ENCODE measurements at places on chromosomes 7 and 10. TPM values are rescaled to one million over a fixed set of nuclear protein-coding genes. Genes with fewer than 3 reads are reported as not detected.

GRCh38 chr7:36809086-36809485, 84.8 kb upstream of the AOAH start:
- H3K4me1 ChIP-seq, result no peaks in the 10 kb centered on the region
- no peaks in the 10 kb centered on the region for H3K27me3 ChIP-seq
- no peak for DNase-seq
- H3K4me3 ChIP-seq, result no peak overlapping the region
- no peaks in the 10 kb centered on the region for H3K36me3 ChIP-seq
- H3K27ac ChIP-seq, result no peak overlapping the region

DNA sequence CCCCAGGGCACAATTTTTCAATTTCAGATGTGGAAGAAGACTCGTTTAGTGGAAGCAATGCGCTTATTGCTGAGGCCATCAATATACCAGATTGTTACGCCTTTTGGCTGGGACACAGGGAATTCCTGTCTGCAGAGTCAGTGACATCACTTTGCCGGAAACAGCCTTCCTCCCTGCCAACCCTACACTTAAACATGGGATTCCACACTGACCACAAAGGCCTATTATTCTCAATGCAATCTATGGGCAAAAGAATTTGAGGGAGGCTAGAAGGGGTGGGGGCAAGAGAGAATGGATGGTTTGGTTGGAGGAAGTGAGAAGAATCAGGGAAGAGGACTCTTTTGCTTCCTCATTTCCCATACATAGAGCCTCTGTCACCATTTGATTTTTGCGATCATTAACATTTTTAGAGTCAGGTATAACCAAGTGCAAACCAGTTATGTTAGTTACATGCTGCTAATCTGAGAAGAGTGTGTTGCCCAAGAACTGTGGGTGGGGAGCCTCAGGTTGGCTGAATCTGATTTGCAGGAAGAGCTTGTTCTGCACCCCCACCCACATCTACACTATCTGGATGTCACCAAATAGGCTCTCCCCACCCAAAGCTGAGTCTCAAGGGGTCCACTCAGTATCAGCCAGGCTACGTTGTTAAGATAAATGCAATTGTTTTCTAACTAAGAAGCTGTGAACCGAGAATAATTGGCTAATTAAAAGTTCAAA, 58.2 kb downstream of the ENTPD1 start:
- H3K36me3 ChIP-seq, result no peaks in the 10 kb centered on the region
- H3K27me3 ChIP-seq, result no peaks in the 10 kb centered on the region
- H3K4me1 ChIP-seq, result no peaks in the 10 kb centered on the region
- peak; percentile 22 for DNase-seq
- H3K27ac ChIP-seq, result peak overlapping the region; percentile 15

DNA sequence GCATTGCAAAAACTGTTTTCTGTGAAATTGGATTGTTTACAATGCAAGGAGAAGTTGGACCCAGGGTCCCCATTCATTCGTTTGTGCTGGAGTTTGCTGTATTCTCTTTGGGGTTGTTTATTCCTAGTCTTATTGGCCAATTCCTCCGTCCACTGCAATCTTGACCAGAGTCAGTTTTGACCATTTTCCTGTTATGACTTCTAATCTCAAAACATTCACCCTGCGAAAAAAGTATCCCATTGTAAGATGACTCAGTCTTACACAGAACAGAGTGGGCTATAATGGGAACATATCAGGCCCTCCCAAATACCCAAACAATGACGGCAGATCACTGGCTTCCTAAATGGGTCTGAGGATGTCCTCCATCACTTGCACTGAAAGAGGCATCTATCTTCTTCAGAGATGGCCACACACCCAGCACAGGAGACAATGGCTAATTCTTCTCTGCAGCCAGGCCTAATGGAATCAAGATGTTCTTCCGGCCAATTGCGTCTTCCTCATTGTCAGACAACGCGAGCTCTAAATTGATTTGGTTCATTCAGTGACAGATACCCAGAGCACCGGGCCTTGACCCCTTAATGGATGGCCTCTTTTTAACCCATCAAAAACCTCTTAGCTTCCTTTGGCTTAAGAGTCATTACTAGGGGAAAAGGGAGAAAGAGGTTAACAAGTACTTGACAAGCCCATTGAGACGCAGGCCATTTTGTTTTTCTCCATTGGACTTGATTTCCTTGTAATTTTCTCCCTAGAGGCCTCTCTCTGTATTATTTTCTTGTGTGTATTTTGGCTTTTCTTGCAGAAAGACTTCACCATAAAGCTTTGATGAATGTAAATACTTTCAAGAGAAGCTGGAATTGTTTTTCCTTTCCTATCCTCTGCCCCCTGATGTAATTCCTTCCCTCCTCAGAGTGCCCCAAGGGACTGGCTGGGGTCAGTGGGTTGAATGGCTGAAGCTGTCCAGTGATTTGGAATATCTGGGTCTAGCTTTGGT, 129.6 kb downstream of the PRPF18 start:
- H3K27me3 ChIP-seq, result no peaks in the 10 kb centered on the region
- H3K4me1 ChIP-seq, result no peaks in the 10 kb centered on the region
- H3K36me3 ChIP-seq, result no peaks in the 10 kb centered on the region
- no peak overlapping the region for H3K4me3 ChIP-seq

- H3K27me3 ChIP-seq, result no peaks in the 10 kb centered on the region
- H3K4me1 ChIP-seq, result no peaks in the 10 kb centered on the region
- no peak for DNase-seq
- H3K4me3 ChIP-seq, result no peak overlapping the region
These were observed 111.5 kb upstream of the RAB18 start for GRCh38 chr10:27392606-27393005.

DNA sequence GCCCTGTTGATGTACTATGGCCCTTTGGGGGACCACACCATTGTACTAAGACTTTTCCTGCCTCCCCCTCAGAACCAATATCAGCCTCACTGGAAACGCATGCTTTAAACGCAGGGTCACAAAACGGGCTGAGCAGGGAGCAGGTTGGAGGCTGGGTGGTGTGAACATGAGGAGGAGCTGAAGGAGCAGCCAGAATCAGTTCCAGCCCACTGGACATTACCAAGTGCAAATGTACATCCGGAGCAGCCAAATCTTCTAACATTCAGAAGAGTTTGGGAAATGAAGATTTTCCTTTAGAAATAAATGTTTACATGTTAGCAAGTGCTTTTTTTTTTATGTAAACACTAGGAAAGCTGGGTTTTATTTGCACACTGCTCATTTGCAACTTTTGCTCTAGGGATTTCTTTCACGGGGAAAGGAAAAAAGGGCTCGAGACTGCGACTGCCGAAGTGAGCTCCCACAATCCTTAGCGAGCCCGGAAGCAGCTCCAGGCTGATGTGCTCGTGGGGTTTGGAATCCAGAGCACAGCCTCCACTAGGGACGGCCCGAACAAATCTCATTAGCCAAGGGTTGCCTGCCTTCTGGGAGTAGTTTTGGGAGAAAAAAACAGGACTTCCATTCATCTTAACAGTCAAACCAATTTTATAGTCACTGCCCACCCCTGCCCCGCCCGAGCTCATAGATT, 108.0 kb upstream of the YAE1 start:
- H3K27me3 ChIP-seq, result no peaks in the 10 kb centered on the region
- DNase-seq, result peak; percentile 43
- H3K27ac ChIP-seq, result no peak overlapping the region
- no peaks in the 10 kb centered on the region for H3K4me1 ChIP-seq
- peak overlapping the region; percentile 6 for H3K4me3 ChIP-seq

DNA sequence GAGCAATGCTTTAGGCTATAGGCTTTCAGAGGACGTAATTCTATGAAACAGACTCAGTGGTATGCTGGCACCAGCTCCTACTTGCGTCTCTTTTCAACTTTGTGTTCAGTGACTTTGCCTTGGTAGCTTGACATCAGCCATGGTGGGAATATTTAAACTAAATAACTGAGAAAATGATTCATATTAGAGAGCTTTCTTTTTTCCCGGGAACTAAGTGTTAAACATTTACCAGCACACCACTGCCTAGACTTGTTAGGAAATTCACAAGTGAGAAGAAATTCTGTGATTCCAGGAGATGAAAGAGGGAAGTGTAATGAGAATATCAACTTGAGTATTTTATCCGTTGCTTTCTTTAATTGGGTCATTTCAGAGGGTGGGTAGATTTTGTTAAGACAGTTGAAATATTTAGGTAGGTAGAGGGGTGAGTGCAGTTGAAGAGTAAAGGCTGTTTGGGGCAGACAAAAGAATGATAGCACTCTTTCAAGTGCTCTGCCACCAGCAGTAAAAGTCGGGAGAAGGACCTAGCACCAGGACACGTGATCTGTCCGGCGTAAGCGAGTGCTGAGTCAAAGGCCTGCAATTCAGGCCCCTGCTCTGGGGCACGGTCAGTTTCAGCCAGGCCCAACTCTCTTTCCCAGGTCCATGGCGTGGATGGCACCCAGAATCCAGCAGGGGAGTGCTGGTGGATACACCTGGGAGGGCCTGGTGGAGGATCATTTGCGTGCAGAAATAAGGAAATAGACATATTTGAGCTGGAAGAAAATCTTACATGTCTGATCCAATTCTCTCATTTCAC, 206.3 kb downstream of the SNX10 start:
- no peaks in the 10 kb centered on the region for H3K36me3 ChIP-seq
- no peak overlapping the region for H3K27ac ChIP-seq
- no peaks in the 10 kb centered on the region for H3K4me1 ChIP-seq
- no peaks in the 10 kb centered on the region for H3K27me3 ChIP-seq

DNA sequence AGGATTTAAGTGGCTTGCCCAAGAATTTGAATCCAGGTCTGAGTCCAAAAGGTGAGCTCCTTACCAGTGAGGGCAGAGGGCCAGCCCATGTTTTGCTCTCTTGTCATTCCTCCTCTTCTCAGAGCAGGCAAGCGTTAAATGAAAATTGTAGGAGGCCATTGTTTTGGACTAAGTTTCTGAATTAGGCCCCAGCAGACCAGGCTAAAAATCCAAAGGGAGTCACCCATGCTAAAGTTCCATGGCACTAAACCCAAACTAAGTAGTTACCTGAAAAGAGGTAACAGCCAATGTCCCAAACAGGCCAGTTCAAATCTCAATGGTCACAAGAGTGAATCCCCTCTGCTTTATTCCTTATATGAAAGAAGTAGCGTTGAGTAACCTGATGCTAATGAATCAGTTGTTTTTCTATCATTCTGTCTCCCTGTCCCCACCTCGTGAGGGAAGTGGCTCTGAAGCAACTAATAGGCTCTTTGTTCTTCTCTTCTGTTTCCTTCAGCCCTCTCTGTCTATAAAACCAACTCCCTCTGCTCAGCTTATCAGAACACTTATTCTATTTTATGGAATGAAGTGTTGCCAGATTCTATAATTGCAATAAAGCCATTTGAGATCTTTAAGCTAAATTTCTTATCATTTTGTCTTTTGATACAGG, 17.5 kb upstream of the CDH23 start:
- DNase-seq, result no peak
- no peak overlapping the region for H3K4me3 ChIP-seq
- H3K4me1 ChIP-seq, result peaks cover 15% of the 10 kb centered on the region
- no peaks in the 10 kb centered on the region for H3K36me3 ChIP-seq

GRCh38 chr7:99132595-99133321, 11.2 kb downstream of the SMURF1 start:
- no peaks in the 10 kb centered on the region for H3K36me3 ChIP-seq
- H3K27ac ChIP-seq, result no peak overlapping the region
- no peaks in the 10 kb centered on the region for H3K27me3 ChIP-seq
- H3K4me1 ChIP-seq, result peaks cover 17% of the 10 kb centered on the region
- DNase-seq, result no peak
- no peak overlapping the region for H3K4me3 ChIP-seq

DNA sequence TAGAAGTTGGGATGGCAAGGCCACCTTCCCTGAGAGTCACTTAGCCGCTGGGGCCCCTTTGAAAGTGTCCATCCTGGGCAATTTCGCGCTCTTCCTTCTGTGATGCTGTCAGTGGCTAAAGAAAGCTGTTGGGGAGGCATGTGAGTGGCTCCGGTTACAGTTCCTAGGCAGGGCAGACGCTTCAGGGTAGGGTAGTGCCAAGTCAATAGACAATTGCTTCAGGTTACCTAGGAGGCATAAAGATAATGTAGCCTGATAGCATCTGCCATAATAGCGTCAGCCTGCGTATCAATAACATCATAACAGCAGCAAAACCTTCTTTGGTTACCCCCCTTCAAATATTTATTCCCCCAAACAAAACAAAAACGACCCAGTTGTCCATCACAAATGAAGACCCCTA, at the start of gene FAM107B:
TSS of gene FAM107B (minus strand) at position 101 of the 400 bp plus-strand sequence. CDS start 234 bp downstream, outside the sequence.
- no peak for DNase-seq
- no peak within 1 kb of the TSS for H3K4me3 ChIP-seq
- H3K4me1 ChIP-seq, result peaks cover 5% of the 10 kb centered on the region
- H3K27me3 ChIP-seq, result no peaks in the 10 kb centered on the region
- H3K27ac ChIP-seq, result no peak within 1 kb of the TSS

GRCh38 chr7:110065121-110065520, 1025.8 kb upstream of the LRRN3 start:
- DNase-seq, result no peak
- no peaks in the 10 kb centered on the region for H3K36me3 ChIP-seq
- H3K27me3 ChIP-seq, result no peaks in the 10 kb centered on the region
- H3K27ac ChIP-seq, result no peak overlapping the region
- no peak overlapping the region for H3K4me3 ChIP-seq

DNA sequence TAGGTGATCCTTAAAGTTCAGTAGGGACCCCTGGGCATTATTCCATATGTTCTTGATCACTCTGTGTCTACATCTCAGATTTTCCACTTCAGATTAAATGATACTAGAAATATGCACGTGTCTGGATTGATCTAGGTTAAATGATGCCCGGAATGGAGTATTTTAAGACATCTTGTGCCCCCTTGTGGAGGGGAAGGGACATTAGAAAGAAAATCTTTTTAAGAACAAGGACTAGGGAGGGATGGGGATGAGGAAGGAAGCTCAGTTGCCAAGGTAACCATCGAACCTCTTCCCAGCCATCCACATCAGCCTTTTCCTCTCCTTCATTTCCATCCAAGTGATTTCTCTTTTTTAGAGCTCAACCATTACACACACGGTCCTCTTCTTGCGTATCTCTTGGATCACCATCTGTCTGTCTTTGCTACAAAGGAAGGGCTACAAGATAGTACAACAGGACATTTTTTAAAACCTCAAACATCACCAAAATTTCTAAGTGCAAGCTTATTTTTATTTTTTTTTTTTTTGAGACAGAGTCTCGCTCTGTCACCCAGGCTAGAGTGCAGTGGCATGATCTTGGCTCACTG, 40.5 kb downstream of the PRSS2 start:
- no peak overlapping the region for H3K27ac ChIP-seq
- H3K4me3 ChIP-seq, result no peak overlapping the region
- DNase-seq, result no peak
- no peaks in the 10 kb centered on the region for H3K27me3 ChIP-seq
- H3K4me1 ChIP-seq, result no peaks in the 10 kb centered on the region
- H3K36me3 ChIP-seq, result no peaks in the 10 kb centered on the region

LRRC18 gene
- total RNA-seq, result not detected

CYP3A7 gene
- not detected for total RNA-seq

EPHB6 gene
- total RNA-seq, result 2.3 TPM

CCL24 gene
- 15.7 TPM for total RNA-seq

SLIT1 gene
- 0.17 TPM for total RNA-seq

Measured in colonic mucosa (tissue), 4 donors.